ENCODE measurements at places on chromosomes 5 and 9.

DNA sequence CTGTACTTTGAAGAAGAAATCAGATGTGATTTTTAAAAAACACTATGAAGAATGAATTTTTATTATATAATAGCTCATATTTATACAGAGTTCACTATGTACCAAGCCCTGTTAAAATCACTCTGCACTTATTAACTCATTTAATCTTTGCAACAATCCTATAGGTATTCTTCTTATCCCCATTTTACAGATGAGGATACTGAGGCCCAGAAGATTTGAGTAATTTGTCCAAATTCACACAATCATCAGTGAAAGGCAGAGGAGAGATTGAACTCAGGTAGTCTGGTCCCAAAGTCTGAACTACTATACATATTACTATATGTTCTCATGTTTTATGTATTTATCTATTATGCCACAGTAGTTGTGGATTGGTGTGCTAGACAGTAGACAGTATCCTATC lies 16.1 kb downstream of the PLAC8L1 start:
- DNase-seq, result no peak

- no peak for DNase-seq
These were observed 1021.9 kb downstream of the CDH12 start for GRCh38 chr5:21831145-21831787.

DNA sequence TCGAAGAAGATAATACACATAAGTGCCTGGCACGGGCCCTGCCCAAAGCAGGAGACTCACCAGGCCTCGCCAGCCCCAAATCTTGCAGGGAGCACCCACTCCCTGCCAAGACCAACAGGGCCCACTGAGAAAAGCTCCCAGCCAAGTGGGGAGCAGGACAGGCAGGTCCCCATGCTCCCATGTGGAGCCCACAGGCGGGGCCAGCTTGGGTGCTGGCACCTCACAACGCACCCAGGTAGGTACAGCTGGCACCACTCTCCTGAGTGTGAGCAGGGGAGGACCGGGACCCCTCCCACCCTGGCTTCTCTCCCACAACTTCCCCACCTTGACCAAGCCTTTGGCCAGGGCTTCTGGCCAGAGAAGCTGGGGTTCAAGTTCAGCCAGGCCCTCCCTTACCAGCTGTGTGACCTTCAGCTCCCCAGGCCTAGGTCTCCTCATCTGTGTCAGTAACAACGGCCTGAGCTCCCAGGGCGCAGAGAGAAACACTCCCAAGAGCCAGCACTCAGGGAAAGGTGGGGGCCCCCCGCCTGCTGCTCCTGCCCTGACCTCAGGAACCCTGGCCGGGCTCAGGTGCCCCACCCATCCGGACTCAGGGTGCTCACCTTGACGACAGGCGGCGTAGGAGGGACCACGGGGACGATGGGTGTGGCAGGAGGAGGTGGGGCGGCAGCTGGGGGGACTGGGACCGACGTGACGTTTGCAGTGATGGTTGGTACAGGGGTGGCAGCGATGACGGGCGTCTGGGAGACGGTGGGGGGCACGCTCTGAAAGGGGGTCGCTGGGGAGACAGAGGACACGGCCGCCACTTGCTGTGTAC lies 17.8 kb downstream of the BRD3 start:
- no peak for DNase-seq

DNA sequence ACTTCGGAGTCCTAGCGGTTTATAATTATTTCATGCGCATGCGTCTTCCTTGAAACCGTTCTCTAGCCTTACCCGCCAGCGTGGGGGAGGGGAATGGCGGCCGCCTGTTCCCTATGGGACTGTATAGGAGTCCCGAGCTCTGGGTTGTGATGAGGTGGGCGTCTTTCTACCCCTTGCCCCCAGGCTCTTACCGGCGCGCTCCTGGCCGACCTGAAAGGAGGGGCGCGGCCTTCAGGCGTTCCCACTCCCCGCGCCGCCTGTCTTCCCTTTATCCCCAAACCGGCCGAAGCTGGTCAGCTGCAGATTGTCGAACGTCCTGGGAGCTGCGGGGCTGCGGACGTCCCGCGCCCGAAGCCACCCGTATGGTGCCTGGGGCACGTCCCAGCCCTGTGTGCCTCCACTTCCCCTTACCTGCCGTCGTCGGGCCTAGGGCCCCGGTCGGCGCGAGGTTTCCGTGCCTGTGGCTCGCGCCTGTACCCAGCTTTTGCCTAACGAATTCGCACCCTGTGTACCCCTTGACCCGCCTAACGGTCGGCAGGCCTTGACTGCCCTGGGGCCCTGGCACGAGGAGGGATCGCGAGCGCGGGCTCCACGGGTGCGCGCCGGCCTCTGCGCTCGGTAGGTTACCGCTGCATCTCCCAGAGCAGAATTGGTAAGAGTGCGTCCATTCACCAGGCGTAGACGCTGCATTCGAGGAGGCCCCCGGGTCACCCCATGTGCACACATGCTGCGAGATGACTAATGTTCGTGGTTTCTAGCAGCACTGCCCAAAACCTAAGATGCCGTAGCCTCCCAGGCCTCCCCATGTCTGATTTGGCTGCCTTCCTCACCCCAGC lies 653 bp upstream of the HNRNPH1 start:
- DNase-seq, result peak; percentile 62

DNA sequence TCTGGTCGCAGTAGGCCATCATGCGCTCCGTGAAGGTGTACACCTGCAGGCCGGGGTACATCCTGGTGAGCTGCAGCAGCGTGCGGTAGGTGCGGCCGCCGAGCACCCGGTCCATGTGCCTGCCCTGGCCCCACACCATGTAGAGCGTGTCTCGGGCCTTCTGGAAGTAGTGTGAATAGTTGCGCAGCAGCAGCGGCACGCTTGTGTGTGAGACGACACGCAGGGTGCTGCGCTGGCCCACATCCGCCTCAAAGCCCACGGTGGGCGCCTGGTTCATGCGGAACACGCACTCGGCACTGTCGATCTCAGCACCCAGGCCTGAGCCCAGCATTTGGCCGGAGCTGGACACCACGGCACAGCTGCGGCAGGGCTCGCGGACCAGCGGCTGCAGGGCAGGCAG lies 4.5 kb downstream of the ST6GALNAC4 start:
- DNase-seq, result no peak

DNA sequence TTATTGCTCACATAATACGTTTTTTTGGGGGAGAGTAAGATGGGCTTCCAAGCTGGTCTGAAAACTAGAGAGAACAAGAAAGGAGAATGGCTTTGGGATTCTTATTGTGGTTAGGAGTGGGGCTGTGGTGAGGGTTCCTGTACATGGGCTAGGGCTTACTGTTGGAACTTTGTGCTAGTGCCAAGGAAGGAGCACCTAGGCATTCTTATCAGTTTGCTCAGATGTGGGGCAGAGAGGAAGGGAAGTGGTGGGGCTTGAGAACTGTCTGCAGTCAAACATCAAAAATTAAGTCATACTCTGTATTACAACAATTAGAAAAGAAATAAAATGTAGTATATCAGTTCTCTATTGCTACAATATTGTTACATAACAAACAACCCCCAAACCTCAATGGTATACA lies 4.0 kb upstream of the THBS4 start:
- DNase-seq, result no peak

DNA sequence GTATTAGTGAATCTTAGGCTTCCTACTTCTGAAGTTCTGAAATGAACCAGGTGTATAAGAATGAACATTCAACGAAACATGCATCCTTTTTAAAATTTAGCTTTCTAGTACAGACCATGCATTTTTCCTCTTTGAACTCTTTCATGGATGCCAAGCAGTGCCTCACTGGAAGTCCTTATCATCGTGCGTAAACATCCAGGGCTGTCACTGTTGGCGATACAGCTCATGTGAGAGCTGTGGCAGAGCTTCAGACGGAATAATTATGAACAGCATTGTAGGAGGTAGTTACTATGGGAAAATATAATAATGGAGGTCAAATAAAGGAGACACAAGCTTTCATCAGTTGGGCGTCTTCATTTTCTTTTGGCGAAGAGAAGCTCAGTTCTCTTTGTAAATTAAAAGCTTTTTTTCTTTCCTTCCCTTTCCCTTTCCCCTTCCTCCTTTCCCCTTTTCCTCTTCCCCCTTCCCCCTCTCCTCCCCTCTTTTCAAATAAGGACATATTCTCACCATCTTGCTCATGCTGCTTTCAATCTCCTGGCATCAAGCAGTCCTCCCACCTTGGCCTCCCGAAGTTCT lies 167.3 kb downstream of the KDM4C start:
- no peak for DNase-seq

DNA sequence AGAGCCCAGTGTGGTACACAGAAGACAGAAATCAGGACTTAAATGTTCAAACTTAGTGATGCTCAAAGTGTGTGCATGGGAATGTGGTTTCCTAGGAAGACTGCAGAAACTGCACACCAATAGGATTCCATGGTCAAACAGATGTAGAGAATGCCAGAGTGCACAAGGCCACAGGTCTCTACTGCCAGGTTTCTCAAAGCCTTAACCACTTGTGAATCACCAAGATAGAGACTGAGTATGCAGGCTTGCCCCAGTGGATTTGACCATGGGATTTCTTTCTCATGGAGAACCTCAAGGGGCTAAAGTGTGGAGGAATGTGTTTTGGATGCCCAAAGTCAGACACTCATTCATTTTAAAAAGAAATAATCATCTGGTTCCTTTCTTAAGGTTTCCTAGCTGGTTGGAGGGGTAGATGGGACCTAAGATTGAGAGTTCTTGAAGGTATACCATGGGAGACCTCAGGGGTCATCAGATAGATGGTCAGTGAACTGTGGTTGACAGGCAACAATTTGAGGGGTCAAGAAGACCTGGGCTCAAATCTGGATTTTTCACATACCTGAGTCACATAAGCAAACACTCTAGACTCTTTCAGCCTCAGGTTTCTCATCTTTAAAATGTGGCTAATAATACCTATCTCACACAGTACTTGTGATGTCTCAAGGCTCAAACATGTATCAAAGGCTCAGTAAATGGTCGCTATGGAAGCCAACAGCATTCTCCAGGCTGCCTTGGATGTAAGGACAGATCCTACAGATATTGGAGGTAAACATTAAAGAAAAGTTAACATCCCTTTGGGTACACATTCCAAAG lies 81.1 kb downstream of the BOD1 start:
- no peak for DNase-seq

DNA sequence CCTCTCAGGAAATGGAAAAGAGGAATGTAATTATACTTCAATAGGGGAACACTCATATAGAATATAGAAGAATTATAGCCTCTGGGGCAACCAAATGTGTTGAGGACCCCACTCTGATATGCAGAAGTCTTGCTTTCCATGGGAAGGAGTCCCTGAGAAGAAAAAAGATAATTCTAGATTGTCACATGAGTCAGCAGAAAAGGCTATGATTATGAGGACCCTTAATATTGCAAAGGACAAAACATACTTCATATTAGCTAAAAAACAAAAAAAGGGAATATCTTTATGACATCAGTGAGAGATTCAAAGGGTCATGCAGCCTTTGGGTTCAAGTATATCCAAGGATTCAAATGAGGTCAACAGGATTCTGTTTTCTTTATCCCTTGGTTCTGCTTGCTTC lies 119.5 kb downstream of the PIK3R1 start:
- no peak for DNase-seq

DNA sequence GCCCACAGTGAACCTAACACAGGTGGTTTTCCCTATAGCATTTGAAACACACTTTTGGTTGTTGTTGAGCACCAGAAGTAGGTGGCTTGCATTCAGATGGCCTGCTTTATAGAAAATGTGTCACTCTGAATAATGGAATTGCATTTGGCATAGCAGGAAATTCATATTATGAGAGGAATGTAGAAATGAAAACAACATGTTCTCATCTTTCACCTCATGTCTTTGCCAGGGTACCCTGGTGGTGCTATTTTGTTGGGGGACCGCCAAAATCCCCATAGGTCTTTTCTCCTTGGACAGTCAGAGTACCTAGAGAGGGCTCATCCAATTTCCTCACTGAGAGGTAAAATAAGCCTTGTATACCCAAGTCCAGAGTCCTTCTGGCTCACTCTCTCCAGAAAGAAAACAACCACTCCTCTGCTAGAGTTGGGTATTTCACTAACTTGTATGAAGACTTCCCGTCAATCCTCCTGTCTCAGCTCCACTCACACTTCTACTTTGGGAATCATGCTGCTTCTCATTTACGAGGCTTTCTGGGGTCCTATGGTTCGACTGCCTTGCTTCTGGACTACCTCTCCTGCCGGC lies 67.4 kb downstream of the MRPS27 start:
- DNase-seq, result no peak

DNA sequence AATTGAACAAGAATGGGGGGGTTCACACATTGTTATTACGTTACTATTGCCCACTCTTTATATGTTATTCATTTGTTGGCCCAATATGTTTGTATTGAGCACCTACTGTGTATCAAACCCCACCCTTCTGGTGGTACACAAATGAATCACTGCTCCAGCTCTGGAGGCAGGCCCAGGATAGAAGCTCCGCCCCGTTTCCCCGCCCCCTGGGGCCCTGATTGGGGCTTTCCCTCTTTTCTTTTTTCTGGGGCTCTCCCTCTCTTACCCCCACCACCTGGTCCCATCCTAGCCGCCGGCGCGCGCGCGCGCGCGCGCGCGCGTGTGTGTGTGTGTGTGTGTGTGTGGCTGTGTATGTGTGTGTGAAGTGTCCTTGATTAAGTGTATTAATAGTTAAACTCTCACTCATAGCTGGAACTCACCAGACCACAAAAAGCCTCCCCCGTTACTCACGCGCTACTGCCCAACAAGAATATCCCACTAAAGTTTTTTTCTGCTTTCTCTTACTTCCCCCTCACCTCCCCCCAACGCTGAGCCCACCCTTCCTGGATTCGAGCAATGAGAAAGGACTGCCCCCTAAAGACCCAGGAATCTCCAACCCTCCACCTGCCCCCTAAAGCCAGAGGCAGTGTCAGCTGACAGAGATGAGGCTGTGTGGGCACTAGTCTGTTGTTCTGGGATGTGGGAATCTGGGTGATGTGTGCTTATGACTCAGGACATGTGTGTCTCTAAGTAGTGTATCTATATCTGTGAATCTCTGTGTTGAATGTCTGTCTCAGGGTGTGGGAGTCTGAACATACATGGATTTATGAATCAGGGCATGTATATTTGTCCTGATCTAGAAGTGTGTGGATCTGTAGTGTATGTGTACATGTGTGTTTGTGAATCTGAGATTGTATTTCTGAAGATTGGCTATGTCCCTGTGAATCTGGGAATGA lies 4.0 kb downstream of the CXXC5 start:
- DNase-seq, result no peak

- no peak for DNase-seq
These were observed 670 bp downstream of the EDIL3 start for GRCh38 chr5:84383816-84384603.

DNA sequence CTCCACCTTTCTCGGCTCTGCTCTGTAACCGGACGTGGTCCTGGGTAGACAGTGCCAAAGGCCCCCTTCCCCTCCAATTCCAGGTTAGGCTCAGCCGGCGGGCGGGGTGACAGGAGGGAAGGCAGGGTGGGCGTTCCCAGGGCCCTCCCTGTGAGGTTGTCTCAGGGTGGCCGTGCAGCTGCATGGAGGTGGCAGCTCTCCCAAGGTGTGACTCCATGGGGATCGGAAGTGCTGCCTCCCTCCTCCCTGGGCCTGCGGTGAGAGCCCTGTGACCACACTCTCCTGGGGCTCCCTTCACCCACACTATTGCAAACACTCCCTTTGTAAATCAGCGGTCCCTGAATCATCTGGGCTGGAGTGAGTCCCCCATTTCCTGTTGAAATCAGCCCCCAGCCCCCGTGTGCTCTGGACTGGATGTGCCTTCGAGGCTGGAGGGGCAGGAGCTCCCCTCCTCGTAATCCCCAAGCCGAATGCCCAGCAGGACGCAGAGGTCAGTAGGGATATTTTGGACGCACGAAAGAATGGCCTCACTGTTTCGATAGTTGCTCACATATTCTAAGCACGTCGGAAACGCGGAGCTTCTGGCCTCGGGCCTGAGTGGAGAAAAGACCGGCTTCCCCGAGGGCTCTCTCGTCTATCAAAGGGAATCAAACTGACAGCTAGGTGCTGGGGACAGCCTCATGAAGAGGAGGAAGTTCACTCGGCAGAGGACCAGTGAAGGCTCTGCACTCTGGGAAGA lies 107.6 kb upstream of the COL5A1 start:
- no peak for DNase-seq
